ENCODE measurements at places on chromosomes 6 and 20. TPM values are rescaled to one million over a fixed set of nuclear protein-coding genes. Genes with fewer than 3 reads are reported as not detected.

- H3K4me3 ChIP-seq: peak overlapping the region; percentile 16
- no peak for DNase-seq
- no peaks in the 10 kb centered on the region for H3K36me3 ChIP-seq
- no peaks in the 10 kb centered on the region for H3K27me3 ChIP-seq
These were observed 2.0 kb downstream of the LST1 start for GRCh38 chr6:31587791-31588777.

DNA sequence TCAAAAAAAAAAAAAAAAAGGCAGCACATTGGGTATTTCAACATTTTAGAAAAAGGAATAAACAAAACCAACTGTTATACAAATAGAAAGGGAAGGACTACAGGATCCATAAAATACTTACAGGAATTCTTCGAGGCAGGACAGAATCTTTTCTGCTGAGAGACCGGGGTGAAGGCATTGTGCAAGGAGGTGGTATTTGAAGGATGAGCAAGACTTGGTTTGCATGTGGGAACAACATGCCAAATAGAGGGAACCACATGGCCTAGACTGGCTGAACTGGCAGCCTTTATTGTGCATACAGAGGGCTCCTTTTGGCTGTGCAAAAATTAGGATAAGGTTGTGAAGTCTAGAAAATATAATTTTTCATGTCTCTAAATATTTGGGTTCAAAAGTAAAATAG lies 62.9 kb downstream of the SCAND1 start:
- H3K36me3 ChIP-seq: no peaks in the 10 kb centered on the region
- H3K4me3 ChIP-seq: no peak overlapping the region
- no peak overlapping the region for H3K27ac ChIP-seq
- no peaks in the 10 kb centered on the region for H3K27me3 ChIP-seq
- no peaks in the 10 kb centered on the region for H3K4me1 ChIP-seq
- no peak for DNase-seq

DNA sequence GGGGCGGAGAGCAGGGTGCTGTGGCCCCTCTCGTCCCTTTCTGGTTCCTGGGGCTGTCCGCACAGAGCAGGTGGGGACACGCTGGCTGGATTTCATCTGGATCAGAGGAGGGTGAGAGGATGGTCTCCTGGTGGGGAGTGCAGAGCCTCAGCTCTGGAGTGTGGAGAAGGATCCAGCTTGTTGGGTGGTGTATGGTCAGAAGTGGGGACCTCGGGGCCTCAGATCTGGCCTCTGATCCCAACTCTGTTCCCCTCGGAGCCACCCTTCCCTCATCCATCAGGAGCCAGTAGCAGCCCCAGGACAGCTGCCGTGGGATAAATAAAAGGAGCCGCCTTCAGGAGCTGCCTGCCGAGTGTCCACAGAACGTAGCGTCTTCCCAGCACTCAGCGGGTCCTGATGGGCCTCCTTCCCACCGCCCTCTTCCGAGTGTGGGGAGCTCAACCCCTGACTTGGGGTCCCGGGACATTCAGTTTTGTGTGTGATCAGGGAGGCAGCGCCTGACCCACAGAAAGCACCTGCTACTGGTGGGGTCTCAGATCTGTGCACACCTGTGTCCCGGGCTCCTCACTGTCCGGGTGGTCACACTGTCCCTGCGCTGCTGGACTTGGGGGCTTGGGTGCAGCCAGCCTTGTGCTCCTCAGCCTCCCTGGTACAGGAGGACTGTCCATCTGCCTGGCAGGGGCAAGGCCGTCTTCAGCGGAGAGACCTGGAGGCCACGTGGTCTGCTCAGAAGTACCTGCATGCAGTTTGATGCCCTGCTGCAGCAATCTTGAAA lies 25.4 kb upstream of the BHLHE23 start:
- H3K27me3 ChIP-seq: peaks cover 60% of the 10 kb centered on the region
- peaks cover 28% of the 10 kb centered on the region for H3K4me1 ChIP-seq
- no peak for DNase-seq
- H3K4me3 ChIP-seq: no peak overlapping the region

GRCh38 chr6:159963111-159963510 lies 5.8 kb upstream of the IGF2R start:
- DNase-seq: no peak
- H3K36me3 ChIP-seq: no peaks in the 10 kb centered on the region
- no peak overlapping the region for H3K27ac ChIP-seq
- H3K4me3 ChIP-seq: no peak overlapping the region
- no peaks in the 10 kb centered on the region for H3K4me1 ChIP-seq
- H3K27me3 ChIP-seq: peaks cover 20% of the 10 kb centered on the region

Gene SUMO4
- total RNA-seq: 5.8 TPM

Gene PROKR2
- total RNA-seq: 3.2 TPM
